ENCODE measurements at places on chromosomes 12 and 14.

GRCh38 chr12:64944966-64945365 is 120.5 kb downstream of the TBC1D30 start:
- no peak for DNase-seq

DNA sequence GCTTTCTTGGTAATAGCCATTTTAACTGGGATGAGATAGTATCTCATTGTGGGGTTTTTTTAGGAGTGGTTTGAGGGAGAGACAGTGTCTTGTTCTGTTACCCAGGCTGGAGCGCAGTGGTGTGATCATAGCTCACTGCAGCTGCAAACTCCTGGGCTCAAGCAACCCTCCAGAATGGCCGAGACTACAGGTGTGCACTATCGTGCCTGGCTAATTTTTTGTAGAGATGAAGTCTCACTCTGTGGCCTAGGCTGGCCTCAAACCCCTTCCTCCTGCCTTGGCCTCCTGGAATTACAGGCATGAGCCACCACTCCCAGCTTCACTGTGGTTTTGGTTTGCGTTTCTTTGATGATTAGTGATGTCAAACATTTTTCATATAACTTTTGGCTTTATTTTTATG is 293.6 kb downstream of the ERC1 start:
- no peak for DNase-seq

DNA sequence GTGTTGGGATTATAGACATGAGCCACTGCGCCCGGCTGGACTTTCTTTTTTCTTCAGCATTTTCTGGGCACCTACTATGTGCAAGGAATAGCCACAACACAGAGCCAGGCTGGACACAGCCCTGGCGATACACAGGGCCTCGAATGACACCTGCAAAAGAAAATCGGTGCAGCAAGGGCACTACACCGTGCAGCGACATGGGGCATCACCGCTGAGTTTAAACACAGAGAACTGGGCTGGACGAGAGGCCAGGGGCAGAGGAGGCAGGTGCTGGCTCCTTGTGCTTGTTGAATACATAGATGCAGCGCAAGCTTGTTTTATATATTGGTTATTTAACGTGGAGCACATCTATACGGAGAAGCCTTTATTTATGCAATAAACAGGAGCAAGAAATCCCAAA is 92.4 kb downstream of the SETD3 start:
- no peak for DNase-seq

- DNase-seq, result peak; percentile 22
Observed at GRCh38 chr12:2794191-2794735, 507 bp upstream of the FKBP4 start.

DNA sequence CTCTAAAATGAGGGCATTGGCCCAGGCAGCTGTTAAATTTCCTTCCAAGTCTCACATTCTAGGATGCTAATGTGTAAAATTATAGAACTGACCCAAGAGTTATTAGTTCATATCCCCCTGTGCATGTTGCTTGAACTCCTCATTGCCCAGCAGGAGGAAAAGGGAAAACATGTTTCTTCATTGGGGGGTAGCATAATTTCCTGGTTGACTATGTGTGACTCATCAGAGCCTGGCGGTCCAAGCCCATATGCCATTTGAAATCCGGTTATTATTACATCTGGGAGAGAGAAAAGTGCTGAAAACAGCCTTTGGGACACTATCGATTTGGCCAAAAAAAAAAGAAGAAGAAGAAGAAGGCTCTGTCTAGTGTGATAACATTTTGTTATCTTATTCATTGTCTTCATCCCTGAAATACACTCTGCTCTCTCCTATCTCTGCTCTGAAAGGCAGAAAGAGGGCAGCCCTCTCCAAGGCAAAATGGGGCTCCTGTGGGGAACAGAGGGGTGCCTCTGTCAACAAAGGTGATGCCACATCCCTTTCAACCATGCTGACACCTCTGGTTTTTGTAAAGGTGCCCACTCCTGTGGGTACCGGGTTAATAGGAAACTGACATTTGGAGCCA is 114.2 kb downstream of the DAD1 start:
- DNase-seq, result peak; percentile 36

DNA sequence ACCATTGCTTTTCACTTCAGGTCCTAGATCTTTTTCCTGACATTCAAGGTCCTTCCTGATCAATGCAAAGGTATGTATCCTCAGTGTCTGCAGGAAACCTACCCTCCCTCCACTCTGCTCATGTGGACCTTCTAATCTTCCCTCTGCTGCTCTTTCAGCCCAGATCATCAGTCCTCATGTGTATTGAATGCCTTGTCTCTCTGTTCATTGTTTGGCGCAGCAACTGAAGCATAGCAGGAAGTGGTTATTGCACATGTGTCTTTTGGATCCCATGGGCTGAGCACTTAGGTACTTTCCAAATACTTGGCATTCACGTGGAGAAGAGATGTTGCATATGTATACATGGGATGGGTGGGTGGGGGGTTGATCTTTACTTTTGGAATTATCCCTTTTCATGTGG is 4.3 kb upstream of the NIN start:
- no peak for DNase-seq

DNA sequence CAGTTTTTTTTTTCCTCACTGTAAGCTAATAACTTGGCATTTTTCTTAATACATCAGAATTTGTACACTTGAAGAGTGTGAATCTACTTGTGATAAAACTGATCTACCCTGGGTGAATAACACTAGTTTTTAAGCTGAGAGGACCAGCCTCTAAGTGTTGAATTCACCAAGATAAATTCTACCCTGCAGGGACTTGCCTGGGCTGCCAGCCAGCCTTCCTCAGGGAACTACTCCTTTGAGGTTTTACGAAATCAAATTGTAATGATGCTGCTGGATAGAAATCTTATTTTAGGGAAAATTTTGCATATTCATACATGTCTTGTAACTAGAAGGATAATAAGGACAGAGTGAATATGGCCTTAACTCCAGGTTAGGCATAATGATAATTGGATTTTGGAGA is 1.9 kb downstream of the MED21 start:
- no peak for DNase-seq

GRCh38 chr14:82766996-82767395 is 1233.3 kb upstream of the SEL1L start:
- DNase-seq, result no peak

- DNase-seq, result no peak
Observed at GRCh38 chr12:3614806-3615466, 123.9 kb downstream of the PRMT8 start.

DNA sequence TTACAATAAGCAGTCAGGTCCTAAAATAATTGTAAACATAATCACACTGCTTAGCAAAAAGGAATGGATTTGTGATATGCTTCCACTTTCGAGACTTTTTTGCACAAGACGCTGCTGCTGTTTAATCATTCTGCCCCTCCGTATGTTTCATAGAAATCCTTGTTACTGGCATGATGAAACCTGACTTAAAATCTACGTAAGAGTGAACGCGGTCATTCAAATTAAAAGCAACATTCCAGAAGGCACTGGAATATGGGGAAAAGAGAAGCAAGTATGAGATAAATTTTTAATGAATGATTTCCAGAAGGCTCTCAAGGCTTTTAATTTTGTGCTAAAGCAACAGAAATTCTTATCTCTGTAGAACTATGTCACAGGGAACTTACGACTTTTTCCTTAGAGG is 1.1 kb downstream of the CNIH1 start:
- no peak for DNase-seq

GRCh38 chr14:52051871-52052270 is 17.0 kb downstream of the NID2 start:
- DNase-seq, result peak; percentile 70

Measured in brain microvascular endothelial cell (primary cell).